ENCODE measurements at places on chromosomes 7 and 10.

GRCh38 chr7:150956395-150957132 lies 21.6 kb downstream of the KCNH2 start:
- no peak for DNase-seq

DNA sequence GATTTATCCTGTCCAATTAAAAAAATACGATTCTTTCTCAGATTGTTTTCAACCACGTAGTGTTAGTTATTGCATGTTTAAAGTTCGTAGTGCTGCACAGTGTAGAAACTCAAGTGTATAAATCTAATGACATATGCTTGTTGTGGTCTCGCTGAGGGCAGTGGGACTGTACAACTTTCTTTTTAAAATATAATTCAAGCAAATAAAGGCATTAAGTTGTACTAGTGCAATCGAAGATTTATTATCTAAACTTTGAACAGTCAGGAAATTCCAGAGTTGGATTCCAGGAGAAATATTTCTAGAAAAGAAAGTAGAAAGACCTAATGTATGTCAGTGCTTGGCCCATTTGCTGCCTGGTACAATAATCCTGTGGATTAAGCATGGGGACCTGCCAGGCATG lies 124.1 kb upstream of the HPS1 start:
- DNase-seq = no peak

- no peak for DNase-seq
Observed at GRCh38 chr10:6114299-6114698, 25.5 kb downstream of the RBM17 start.

DNA sequence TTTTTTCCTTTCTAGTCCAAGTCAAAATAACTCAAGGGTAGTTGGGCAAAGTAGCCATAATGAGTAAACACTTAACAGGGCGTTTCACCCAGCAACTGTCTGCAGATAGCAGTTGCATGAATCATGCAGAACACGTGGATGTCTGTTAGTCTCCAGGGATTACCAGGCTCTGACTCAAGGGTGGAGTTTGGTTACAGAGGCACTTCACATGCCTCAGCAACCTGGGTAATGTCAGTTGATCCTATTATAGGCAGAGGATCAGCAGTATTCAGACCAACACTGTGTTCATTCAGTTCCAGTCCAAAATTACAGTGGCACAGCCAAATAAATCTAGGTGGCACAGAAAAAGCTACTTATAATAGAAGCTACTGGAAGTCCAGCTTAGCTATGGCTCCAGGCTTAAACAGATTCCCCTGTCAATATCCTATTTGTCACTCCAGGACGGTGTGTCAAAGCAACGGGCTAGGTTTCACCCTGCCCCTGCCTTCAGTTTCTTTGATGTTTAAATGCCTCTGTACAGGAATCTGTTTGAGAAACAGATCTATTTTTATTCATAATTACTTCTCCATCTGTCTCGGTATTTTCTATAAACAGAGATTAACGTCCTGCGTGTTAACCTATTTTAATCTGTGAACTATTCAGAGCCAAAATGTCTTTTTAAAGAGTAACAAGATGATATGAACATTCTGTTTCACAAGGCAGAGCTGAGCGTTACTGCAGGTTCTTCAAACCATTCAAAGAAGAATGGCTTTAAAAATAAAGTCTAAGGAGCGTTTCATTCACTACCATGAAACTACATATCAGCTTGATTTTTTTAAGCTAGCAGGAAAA lies 162.6 kb upstream of the AKR1E2 start:
- no peak for DNase-seq

- DNase-seq = no peak
Observed at GRCh38 chr7:73526896-73527821, 5.1 kb upstream of the BAZ1B start.

DNA sequence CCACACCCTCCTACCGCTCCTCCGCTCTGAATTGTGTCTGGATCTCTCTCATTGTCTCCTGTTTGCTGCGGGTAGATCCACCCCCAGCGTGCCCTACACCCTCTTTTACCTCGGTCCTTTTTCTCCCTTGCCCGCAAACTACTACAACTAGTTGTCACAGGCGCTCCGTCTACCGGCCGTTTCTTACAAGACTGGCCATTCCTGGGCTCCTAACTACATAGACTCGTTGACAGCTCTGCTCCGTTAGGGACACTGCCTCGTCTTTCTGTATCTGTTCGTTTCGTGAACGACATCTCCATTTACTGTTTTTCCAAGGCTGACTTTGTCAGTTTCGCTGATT lies 786 bp downstream of the TAF3 start:
- peak; percentile 8 for DNase-seq

DNA sequence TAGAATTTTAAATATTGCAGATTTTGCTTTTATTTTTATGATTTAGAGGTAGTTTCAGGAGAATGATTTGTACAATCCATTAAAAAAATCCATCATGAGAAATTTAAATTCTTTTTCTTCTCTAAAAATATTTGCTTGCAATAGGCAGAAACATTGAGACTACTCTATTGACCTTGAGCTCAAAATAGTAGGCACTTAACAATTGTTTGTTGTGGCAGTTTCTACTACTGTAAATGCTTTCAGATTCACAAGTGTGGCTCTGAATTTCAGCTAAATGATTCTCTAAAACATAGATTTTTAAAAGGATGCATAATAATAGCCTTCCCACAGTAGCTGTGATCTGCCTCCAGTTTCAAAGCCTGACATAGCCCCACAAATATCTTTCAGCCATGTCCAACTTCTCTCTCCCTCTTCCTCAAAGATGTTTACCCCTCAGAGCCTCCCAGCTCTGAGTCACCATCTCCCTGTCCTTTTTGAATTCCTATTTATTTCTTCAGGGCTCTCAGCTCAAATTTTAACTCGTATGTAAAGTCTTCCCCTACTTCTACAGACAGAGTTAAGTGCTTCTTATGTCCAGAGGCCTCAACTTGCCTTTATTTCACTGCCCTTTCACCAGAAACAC lies 160.5 kb downstream of the AOAH start:
- no peak for DNase-seq

DNA sequence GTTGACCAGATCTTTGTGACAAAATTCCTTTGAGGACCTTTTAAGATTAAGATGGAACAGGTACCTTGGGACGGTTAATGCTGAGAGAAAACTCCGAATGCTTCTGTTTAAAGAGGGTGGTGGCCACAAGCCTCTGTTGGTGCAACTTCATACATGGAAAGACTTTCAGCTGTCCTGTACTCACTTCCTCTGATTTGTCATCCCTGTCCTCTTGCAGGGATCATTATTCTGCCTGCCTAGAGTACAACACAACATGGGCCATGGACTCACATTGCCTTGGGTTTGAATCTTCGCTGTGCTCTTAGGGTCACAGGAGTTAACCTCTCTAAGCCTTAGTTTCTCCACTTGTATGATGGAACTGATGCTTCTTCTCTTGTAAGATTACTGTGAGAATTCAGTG lies 75.1 kb downstream of the ENTPD1 start:
- no peak for DNase-seq

- no peak for DNase-seq
Observed at GRCh38 chr7:20021831-20022230, 195.4 kb downstream of the MACC1 start.

- no peak for DNase-seq
Observed at GRCh38 chr10:121005948-121006587, 154.9 kb downstream of the WDR11 start.

- DNase-seq = no peak
Observed at GRCh38 chr10:95691281-95691680, 2.4 kb downstream of the TCTN3 start.

DNA sequence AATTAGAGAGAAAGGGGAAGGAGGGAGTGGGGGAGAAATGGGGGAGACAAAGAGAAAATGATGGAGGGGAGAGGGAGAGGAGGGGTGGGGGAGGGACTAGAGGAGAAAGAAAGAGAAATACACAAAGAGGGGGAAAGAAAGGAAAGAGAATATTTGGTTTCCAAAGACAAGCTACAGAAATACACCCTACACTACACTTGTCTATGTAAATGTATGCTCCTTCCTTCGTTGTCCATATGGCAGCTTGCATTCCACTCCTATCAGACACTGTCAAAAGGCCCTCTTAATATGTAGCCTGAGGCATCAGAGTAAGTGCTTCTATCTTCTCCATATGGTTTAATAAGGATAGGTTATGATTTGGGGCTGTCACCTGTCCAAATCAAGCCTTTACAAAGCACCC lies 92.8 kb upstream of the FEZF1 start:
- no peak for DNase-seq

DNA sequence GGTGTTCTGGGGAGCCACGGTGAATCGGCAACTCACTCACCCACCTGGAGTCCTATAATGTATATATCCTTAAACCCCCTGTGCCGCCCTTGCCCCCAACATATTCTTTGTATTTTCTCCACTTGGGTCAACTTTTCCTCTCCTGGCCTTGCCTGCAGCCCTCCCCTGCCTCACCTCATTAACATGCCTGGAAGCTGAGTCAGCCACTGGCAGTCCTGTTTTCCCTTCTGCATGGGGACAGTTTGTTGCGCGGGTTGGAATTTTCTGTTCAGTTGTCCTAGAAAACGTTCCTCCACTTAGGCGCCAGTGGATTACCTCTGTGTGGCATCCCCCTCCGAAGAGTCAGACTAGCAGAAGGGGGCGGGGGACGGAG lies 97.4 kb downstream of the C10orf105 start:
- DNase-seq = no peak

- no peak for DNase-seq
Observed at GRCh38 chr7:151575410-151575809, 55.7 kb upstream of the RHEB start.

GRCh38 chr10:96699613-96700012 lies 20.7 kb downstream of the PIK3AP1 start:
- DNase-seq = no peak

- DNase-seq = no peak
Observed at GRCh38 chr10:20100171-20100570, 283.9 kb downstream of the PLXDC2 start.

DNA sequence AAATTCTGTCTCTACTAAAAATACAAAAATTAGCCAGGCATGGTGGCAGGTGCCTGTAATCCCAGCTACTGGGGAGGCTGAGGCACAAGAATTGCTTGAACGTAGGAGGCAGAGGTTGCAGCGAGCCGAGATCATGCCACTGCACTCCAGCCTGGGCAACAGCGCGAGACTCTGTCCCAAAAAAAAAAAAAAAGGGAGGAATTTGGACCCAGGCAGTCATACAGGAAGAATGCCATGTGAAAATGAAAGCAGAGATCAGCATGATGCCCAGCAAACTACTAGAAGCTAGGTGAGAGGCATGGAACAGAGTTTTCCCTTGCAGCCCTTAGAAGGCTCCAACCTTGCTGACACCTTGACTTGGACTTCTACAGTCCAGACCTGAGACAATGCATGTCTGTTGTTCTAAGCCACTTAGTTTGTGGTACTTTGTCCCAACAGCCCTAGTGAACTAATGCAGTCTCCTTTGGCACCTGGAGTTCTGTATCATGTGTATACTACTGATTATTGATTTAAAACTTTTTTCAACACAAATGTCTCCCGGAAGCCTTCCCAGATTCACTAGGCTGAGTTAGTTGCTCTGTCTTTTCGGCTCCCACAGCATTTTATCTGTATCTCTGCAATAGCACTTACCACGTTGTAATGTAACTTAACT lies 10.2 kb upstream of the BAG3 start:
- no peak for DNase-seq

GRCh38 chr10:87838650-87839049 lies 20.6 kb upstream of the ATAD1 start:
- no peak for DNase-seq

DNA sequence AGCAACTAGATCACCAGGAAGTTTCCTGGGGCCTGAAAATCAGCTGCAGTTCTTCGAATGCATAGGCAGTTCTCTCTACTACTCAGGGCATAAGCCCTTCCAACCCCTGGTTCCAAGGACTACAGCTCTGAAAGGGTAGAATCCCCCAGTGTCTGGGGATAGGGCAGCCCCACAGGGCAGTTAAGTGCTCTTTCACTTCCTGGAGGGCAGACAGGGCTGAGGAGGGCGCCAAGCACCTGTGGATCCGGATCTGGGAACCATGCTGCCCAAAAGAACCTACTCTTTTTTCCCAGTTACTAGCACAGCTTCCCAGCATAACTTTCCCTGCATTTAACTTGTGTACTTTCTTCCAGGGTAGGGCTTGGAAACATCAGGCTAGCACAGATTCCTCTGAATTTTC lies 41.1 kb downstream of the CXCL12 start:
- DNase-seq = no peak

DNA sequence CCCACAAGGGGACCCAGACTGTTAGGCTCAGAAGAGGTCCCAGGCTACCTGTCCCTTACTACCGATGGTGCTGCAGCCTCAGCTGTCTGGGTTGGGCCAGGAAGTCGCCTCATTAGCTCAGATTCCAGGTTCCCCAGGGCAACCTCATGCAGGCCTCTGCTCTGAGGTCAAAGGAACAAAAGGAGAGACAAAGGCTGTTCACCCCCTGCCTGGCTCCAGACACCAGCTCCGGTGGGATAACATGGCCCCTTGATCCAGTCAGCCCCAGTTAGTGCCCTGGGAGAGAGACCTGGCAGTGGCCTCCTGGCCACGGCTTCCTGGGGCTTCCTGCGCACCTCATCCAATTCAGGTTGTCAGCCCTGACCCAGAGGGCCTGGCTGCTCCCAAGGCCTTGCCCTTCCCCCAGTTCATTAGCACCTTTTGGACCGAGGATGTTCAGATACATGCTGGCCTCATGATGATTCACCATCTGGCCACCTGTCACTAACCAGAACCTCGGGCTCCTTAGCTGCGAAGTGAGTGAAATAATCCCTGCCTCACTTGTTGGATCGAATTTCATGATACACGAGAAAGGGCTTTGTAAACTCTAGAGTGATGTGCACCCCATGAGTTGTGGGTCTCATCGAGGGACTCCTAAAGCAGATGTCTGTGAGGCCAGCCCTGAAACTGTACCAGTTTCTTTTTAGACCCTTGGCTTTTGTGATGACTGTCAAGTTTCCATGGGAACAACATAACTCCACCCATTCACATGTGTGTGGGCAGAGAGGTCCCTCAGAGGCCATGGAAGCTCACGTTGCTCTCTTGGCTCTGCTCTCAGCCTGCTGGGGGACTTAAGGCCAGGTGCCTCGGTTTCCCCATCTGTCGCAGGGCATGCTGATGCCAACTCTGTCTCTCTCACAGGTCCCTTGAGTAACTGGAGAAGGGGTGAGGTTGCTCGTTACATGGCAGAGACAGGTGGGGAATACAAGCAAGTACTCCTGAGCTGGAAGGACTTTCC lies 79.5 kb upstream of the PCBD1 start:
- DNase-seq = peak; percentile 43

DNA sequence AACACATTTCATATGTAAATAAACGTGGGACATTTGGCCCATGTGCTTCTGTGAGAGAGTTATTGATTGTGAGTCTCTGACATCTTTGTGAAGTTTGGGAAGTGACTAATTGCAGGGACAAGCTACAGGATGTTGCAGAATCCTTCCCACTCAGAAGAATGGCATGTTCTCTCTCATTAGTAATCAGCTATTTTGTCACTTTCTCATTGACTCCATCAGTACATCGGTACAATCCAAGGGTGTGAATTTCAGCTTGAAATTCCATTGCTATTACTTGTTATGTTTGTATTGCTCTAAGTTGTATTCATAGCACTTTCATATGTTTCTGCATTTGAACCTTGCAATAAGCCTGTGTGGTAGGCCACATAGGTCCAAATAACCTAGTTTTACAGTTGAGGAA lies 100.0 kb upstream of the KCNMA1 start:
- no peak for DNase-seq

All from GM19239 (cell line).